GM23338 (cell line): ENCODE measurements at places on chromosomes 11 and 22.
A peak's percentile ranks its signal among the peaks of the same experiment; 100 is the strongest.

DNA sequence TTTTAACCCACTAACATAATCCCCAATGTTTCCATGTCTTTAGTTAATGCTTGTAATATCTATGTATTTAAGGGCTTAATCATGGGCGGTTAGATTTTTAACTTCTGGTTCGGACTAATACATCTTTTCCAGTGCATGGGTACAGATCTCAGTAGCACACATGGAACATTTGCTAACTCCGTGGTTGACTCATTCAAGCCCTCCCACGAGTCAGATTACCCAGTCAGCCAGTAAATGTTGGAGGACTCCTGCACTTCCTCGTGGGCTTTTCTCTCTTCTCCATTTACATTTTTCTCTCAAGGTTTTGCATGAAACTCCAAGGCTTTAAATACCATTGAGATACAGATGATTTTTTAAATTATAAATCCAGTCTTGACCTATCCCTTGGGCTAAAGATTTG lies 313.9 kb downstream of the ST3GAL4 start:
- H3K27me3 ChIP-seq, result no peaks in the 10 kb centered on the region
- DNase-seq, result no peak
- H3K4me3 ChIP-seq, result no peak overlapping the region
- no peak overlapping the region for H3K27ac ChIP-seq
- no peaks in the 10 kb centered on the region for H3K4me1 ChIP-seq
- no peaks in the 10 kb centered on the region for H3K36me3 ChIP-seq

GRCh38 chr11:3169255-3170043 lies 4.3 kb upstream of the OSBPL5 start:
- DNase-seq, result peak; percentile 71
- no peaks in the 10 kb centered on the region for H3K36me3 ChIP-seq
- H3K4me3 ChIP-seq, result 0 out of 2 replicates have a peak overlapping the region, but pooled peaks have one; percentile 13
- no peaks in the 10 kb centered on the region; the same call in 1 of the 2 replicates for H3K4me1 ChIP-seq
- peaks cover 19% of the 10 kb centered on the region for H3K27me3 ChIP-seq

GRCh38 chr11:5288906-5289550 lies 12.7 kb downstream of the OR51B4 start:
- no peak overlapping the region for H3K27ac ChIP-seq
- DNase-seq, result no peak
- H3K4me3 ChIP-seq, result no peak overlapping the region
- H3K27me3 ChIP-seq, result no peaks in the 10 kb centered on the region
- H3K4me1 ChIP-seq, result no peaks in the 10 kb centered on the region

DNA sequence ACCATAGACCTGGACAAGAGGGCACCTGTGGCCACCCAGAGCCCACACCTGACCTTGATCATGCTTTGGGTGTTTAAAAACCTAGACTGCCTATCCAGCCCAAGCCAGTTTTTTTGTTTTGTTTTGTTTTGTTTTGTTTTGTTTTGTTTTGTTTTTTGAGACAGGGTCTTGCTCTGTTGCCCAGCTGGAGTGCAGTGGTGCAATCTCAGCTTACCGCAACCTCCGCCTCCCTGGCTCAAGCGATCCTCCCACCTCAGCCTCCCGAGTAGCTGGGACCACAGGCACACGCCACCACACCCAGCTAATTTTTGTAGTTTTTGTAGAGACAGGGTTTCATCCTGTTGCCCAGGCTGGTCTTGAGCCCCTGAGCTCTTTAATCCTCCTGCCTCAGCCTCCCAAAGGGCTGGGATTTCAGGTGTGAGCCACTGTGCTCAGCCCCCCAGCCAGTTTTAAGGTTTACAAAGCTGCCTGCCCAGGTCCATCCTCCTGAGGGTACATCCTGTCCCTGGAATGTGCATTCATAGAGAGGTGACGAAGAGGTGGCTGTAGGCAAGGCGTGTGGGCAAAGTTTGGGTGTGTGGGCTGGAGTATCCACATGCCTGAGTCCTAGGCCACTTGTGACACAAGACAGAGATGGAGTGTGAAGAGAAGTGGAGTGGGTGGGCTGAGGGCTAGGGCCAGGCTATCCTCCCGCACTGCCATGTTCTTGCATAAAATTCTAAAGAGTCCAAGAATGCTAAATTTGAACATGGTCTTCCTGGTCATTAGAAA lies 3.3 kb upstream of the CD82 start:
- no peak overlapping the region for H3K4me3 ChIP-seq
- no peaks in the 10 kb centered on the region for H3K36me3 ChIP-seq
- H3K27ac ChIP-seq, result no peak overlapping the region
- peaks cover 22% of the 10 kb centered on the region for H3K27me3 ChIP-seq

DNA sequence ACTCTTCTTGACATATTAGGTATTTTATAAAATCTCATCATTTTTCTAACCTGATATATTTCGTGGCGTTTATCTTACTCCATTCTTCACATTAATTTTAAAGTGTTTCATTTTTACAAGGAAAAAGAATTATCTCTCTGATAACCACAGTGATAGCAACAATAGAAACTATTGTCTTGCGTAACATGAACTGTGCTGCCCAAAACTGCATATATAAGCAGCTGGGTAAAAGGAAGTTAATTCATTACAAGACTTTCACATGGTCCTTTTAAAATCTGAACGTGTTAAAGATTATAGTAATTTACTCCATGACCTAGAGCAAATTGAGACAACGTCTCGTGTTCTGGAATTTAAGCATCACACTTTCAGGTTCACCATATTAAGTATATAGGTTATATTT lies 210.4 kb upstream of the GRIA4 start:
- H3K4me3 ChIP-seq, result no peak overlapping the region
- no peak overlapping the region for H3K27ac ChIP-seq
- no peaks in the 10 kb centered on the region for H3K36me3 ChIP-seq
- no peak for DNase-seq
- H3K4me1 ChIP-seq, result no peaks in the 10 kb centered on the region
- no peaks in the 10 kb centered on the region for H3K27me3 ChIP-seq
